Neuronal stem cell (in vitro differentiated cells): ENCODE measurements at places on chromosomes 3 and 15.

GRCh38 chr3:18390024-18390660, 35.0 kb downstream of the SATB1 start:
- no peak for DNase-seq
- H3K27me3 ChIP-seq: no peaks in the 10 kb centered on the region
- no peaks in the 10 kb centered on the region for H3K4me1 ChIP-seq
- H3K36me3 ChIP-seq: peaks cover 7% of the 10 kb centered on the region
- no peak overlapping the region for H3K4me3 ChIP-seq

DNA sequence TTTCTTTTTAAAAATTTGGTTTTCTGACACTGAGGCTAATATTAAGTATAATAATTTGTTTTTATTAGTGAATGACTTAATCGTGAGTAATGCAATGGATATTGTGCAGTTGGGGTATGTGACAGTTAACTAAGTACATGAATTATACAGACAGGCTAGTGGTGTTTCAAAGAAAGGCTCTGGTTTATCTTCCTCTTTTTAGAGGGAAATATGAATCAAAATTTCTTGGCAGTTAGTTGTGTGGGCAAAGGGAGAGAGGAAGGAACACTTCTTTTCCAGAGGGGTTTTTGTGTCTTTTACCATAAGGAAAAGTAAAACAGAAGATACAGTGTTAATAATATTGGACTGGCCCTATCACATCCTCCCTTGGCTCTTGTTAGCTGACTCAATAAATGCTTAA, 2.7 kb downstream of the ZNF654 start:
- no peak for DNase-seq
- peaks cover 16% of the 10 kb centered on the region for H3K36me3 ChIP-seq
- no peak overlapping the region for H3K4me3 ChIP-seq
- H3K27me3 ChIP-seq: no peaks in the 10 kb centered on the region
- H3K4me1 ChIP-seq: no peaks in the 10 kb centered on the region
- H3K27ac ChIP-seq: no peak overlapping the region

- no peaks in the 10 kb centered on the region for H3K36me3 ChIP-seq
- H3K27me3 ChIP-seq: no peaks in the 10 kb centered on the region
- peaks cover 7% of the 10 kb centered on the region for H3K4me1 ChIP-seq
- DNase-seq: no peak
- H3K4me3 ChIP-seq: no peak overlapping the region
Observed at GRCh38 chr15:77219841-77220240, 148.9 kb upstream of the TSPAN3 start.

DNA sequence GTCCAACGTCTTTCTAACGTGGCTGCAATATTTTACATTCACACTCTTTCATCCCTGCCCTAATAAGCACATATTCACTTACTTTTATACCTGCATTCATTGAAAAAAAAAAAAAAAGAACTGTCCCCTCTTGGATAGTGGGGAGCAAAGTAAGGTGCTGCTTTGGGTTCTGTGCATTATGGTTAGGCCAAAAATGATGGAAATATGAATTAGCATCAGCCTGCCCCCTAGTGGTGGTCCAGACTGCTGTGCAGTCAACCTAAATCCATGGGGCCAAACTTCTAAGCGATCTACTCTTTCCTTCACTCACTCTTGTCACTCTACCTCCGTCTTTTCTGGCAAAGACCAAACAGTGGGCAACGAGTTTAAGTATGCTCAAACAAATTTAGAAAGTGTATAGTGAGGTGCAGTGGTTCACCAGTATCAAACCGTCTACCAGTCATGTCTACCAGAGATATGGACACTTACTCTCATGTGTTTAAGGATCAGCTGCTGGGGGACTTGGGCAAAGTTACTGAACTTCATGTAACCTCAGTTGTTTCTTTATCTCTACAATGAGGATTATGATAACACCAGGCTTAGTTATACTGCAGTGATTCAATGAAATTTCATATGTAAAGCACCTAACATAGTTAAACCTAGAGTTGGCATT, 61.5 kb upstream of the GRM7 start:
- no peaks in the 10 kb centered on the region for H3K27me3 ChIP-seq
- H3K36me3 ChIP-seq: no peaks in the 10 kb centered on the region
- no peak overlapping the region for H3K27ac ChIP-seq
- H3K4me1 ChIP-seq: no peaks in the 10 kb centered on the region
- H3K4me3 ChIP-seq: no peak overlapping the region
- DNase-seq: peak; percentile 3

DNA sequence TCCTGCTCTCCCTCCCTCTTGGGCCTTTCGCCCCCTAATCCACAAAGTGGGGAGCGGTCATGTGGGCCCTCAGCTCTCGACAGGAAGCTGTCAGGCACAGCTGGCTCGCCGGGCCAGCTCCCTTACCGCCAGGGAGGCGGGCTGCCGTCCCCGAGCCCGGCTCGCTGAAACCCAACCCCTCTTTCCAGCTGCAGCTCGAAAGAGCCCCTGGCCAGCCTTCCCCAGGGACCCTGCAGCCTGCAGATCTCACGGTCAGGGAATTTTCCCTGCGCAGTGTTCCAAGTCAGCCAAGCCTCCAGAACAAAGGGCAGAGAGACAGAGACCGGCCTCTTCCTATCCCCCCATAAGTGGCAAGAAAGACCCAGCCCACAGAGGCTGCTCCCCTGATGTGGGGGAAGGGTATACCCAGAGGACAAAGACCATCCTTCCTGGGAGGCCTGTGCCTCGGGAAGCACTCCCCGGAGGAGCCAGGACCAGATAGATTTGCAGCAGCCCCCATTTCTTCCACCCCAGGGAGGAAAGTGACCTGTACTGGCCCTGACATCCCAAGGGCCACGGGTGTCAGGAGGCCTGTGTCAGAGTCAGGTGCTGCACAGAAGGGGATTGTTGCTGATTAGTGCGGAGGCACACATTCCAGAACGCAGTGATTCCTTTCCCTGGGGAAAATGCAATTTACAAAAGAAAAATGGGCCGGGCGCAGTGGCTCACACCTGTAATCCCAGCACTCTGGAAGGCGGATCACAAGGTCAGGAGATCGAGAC, 32.6 kb downstream of the MAGEF1 start:
- H3K36me3 ChIP-seq: no peaks in the 10 kb centered on the region
- peak overlapping the region; percentile 90 for H3K27ac ChIP-seq
- H3K4me3 ChIP-seq: no peak overlapping the region
- no peaks in the 10 kb centered on the region for H3K27me3 ChIP-seq
- H3K4me1 ChIP-seq: peaks cover 10% of the 10 kb centered on the region

- H3K4me3 ChIP-seq: no peak overlapping the region
- no peaks in the 10 kb centered on the region for H3K4me1 ChIP-seq
- H3K27ac ChIP-seq: no peak overlapping the region
- DNase-seq: no peak
- H3K27me3 ChIP-seq: no peaks in the 10 kb centered on the region
- no peaks in the 10 kb centered on the region for H3K36me3 ChIP-seq
Observed at GRCh38 chr3:128188956-128189355, 35.7 kb downstream of the EEFSEC start.

- no peak overlapping the region for H3K27ac ChIP-seq
- no peak overlapping the region for H3K4me3 ChIP-seq
- H3K27me3 ChIP-seq: no peaks in the 10 kb centered on the region
Observed at GRCh38 chr15:58524247-58524646, 92.5 kb downstream of the LIPC start.

- peaks cover 3% of the 10 kb centered on the region for H3K4me1 ChIP-seq
- no peaks in the 10 kb centered on the region for H3K27me3 ChIP-seq
- no peak overlapping the region for H3K4me3 ChIP-seq
- H3K27ac ChIP-seq: no peak overlapping the region
Observed at GRCh38 chr3:122318620-122319019, 6.4 kb upstream of the CSTA start.

DNA sequence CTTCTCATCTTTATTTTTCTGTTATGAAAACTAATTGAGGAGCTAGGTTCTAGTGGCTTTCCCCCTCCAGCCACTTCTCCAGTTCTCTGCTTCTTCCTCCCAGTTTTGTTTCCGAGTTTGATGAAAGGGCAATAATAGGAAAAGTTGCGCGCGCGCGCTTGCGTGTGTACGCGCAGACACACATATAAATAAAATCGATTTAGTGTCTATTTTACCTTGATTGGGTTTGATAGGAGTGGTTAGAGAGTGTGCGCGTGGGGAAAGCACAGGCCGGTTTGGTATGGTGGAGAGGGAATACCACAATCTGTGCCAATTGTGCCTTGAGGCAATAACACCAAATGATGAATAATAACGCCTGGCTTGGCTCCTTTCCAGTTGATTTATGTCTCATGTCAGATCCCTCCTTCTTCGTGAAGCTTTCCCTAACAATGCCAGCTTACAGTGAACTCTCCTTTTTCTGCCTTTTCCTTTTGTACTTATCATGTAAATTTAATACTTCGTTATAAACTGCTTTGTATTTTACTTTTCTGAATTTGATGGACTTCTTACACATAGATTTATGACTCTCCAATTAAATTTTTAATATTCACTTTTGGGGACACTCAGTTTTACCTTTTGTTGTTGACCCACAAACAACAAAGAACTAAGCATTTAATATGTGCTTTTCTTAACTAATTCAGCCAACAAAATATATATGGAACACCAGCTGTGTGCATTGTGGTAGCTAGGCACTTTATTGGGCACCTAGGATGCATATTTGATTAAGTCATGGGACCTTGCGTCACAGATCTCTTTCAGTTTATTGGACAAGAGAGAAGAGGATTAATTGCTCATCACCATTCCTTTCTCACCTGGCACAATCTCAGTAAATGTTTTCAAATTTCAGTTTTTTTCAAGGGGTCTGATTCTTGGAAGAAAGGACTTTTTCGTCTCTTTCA, 1.7 kb downstream of the TIPARP start:
- peak overlapping the region; percentile 92 for H3K4me3 ChIP-seq
- peaks cover 12% of the 10 kb centered on the region for H3K36me3 ChIP-seq
- H3K27ac ChIP-seq: no peak overlapping the region
- no peaks in the 10 kb centered on the region for H3K27me3 ChIP-seq
- DNase-seq: no peak
- peaks cover 2% of the 10 kb centered on the region for H3K4me1 ChIP-seq

- no peaks in the 10 kb centered on the region for H3K4me1 ChIP-seq
- H3K27me3 ChIP-seq: no peaks in the 10 kb centered on the region
Observed at GRCh38 chr3:104951426-104951825, 415.3 kb upstream of the ALCAM start.

GRCh38 chr3:117408811-117409210, 699.2 kb downstream of the TUSC7 start:
- no peak for DNase-seq
- H3K4me1 ChIP-seq: peaks cover 4% of the 10 kb centered on the region
- no peaks in the 10 kb centered on the region for H3K36me3 ChIP-seq
- H3K27me3 ChIP-seq: no peaks in the 10 kb centered on the region
- H3K27ac ChIP-seq: no peak overlapping the region
- no peak overlapping the region for H3K4me3 ChIP-seq

DNA sequence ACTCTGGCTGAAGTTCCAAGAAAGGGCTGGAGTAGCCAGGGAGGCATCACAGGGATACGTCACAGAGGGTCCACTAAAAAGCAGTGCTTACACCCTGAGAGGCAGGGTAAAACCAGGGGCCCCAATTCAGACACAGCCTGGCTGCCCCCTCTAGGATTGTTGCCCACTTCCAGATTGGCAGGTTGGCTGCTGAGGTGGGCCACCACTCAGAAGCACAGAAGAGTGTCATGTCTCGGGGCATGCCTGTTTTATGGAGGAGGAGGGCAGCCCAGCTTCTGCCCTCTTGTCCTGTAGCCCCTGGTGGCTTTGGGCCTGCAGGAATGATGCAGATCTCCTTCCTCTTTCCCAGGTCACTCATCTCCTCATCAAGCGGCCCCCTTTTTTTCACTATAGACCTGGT, 24.0 kb downstream of the NOX5 start:
- no peaks in the 10 kb centered on the region for H3K27me3 ChIP-seq
- no peak overlapping the region for H3K27ac ChIP-seq
- H3K4me3 ChIP-seq: no peak overlapping the region

DNA sequence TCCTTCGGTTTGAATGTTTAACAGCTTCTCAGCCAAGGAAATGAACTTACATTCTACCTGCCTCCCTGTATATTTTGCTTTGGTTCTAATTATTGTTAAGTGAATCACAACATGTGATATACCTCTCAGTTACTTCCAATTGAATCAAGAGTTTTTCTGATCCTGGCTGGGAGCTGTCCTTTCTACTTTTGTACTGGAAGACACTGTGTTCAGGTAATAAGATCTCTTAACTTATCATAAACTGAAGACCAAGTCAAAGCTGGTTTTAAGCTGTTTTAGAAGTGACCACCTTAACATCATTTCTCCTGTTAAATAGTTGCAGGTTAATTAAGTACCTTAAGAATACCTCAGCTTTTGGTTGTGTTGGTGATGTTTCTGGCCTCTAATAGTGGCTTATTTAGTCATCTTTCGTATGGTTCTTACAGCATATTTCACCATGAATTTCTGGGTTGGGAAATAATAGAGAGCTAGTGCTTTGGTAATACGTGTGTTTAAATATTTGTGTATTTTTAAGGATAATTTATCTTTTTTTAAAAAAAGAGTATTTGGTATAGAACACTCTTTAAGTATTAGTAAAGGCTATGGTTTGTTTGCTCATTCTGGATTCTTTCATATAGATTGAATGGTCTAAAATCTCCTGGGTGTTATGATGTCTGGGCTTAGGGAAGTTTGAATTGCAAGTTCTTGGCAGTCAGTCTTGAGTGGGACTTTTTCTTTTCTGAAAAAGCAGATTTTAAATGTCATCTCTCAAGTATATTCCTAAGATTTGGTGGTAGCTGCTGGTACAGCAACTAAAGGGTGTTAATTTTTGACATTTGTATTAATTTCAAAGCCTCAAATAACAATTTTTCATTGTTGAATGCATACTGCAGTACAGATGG, 1.6 kb downstream of the RAB8B start:
- H3K27me3 ChIP-seq: no peaks in the 10 kb centered on the region
- no peaks in the 10 kb centered on the region for H3K36me3 ChIP-seq
- no peak for DNase-seq
- H3K27ac ChIP-seq: no peak overlapping the region
- peak overlapping the region; percentile 91 for H3K4me3 ChIP-seq
- peaks cover 13% of the 10 kb centered on the region for H3K4me1 ChIP-seq

GRCh38 chr15:90059208-90059985, 42.9 kb downstream of the IDH2 start:
- H3K4me1 ChIP-seq: peaks cover 40% of the 10 kb centered on the region
- no peak for DNase-seq
- peak overlapping the region; percentile 32 for H3K27ac ChIP-seq
- H3K36me3 ChIP-seq: no peaks in the 10 kb centered on the region
- H3K27me3 ChIP-seq: no peaks in the 10 kb centered on the region
- no peak overlapping the region for H3K4me3 ChIP-seq

DNA sequence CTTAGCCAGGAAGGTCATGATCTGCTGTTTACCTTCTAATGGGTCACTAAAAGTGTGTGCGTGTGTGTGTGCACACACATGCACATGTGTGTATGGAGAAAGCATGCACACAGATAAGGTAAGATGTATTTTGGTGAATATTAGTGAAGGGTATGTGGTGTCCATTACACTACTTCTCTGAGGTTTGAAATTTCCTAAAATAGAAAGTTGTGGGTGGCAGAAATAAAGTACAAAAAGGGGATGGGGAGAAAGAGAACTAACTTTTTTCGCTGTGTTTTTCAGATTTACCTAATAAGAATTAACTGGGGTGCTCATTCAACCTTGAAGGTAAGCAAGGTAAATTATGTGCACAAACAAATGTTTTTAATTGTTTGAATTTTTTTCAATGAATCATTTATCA, 24.4 kb upstream of the NR2E3 start:
- no peak overlapping the region for H3K4me3 ChIP-seq
- H3K27me3 ChIP-seq: no peaks in the 10 kb centered on the region
- H3K36me3 ChIP-seq: no peaks in the 10 kb centered on the region
- no peak overlapping the region for H3K27ac ChIP-seq

GRCh38 chr15:48671103-48672022, 25.9 kb upstream of the FBN1 start:
- no peak overlapping the region for H3K4me3 ChIP-seq
- no peaks in the 10 kb centered on the region for H3K27me3 ChIP-seq
- no peak overlapping the region for H3K27ac ChIP-seq
- H3K36me3 ChIP-seq: no peaks in the 10 kb centered on the region

- H3K27me3 ChIP-seq: no peaks in the 10 kb centered on the region
- H3K27ac ChIP-seq: no peak overlapping the region
- peaks cover 5% of the 10 kb centered on the region for H3K4me1 ChIP-seq
- DNase-seq: no peak
Observed at GRCh38 chr15:98174286-98174685, 213.8 kb downstream of the ARRDC4 start.
